ENCODE measurements at places on chromosomes 12 and 14.

DNA sequence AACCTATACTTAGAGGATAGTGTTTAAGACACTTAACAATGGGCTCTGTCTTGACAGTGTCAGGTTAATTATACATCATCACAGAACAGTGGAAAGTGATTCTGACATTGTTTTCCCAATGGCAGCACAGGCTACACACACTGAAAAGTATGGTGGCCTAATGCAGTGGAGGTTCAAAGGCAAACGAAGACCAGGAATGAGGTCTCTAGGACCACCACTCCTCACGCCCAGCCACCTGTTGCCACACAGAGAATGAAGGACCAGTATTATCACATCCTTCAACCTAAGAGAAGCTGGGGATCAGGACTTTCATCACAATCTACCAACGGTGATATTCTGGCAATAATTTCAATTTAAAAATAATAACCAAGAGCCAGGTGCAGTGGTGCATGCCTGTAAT is 34.5 kb upstream of the CDK2AP1 start:
- no peaks in the 10 kb centered on the region for H3K27me3 ChIP-seq
- H3K4me1 ChIP-seq = no peaks in the 10 kb centered on the region
- H3K36me3 ChIP-seq = peaks cover 86% of the 10 kb centered on the region
- no peak overlapping the region for H3K27ac ChIP-seq

- H3K4me1 ChIP-seq = no peaks in the 10 kb centered on the region
- DNase-seq = no peak
- H3K4me3 ChIP-seq = no peak overlapping the region
- no peaks in the 10 kb centered on the region for H3K36me3 ChIP-seq
Observed at GRCh38 chr12:123956249-123956648, 16.4 kb downstream of the CCDC92 start.

GRCh38 chr12:53928054-53928835 is 10.4 kb upstream of the HOXC13 start:
- H3K27me3 ChIP-seq = peaks cover 97% of the 10 kb centered on the region
- H3K4me1 ChIP-seq = peaks cover 10% of the 10 kb centered on the region
- H3K27ac ChIP-seq = no peak overlapping the region
- no peak for DNase-seq

GRCh38 chr14:75876530-75876929 is 105.3 kb downstream of the TGFB3 start:
- no peaks in the 10 kb centered on the region for H3K27me3 ChIP-seq
- no peak for DNase-seq
- H3K4me1 ChIP-seq = no peaks in the 10 kb centered on the region
- no peak overlapping the region for H3K4me3 ChIP-seq
- H3K27ac ChIP-seq = no peak overlapping the region
- no peaks in the 10 kb centered on the region for H3K36me3 ChIP-seq

- H3K27ac ChIP-seq = no peak overlapping the region
- no peaks in the 10 kb centered on the region for H3K36me3 ChIP-seq
- H3K4me3 ChIP-seq = no peak overlapping the region
- H3K4me1 ChIP-seq = no peaks in the 10 kb centered on the region
- H3K27me3 ChIP-seq = no peaks in the 10 kb centered on the region
Observed at GRCh38 chr12:108348842-108349241, 9.7 kb upstream of the CMKLR1 start.

All from CD4-positive, alpha-beta T cell (primary cell).